ENCODE measurements at places on chromosomes 12 and 14.

DNA sequence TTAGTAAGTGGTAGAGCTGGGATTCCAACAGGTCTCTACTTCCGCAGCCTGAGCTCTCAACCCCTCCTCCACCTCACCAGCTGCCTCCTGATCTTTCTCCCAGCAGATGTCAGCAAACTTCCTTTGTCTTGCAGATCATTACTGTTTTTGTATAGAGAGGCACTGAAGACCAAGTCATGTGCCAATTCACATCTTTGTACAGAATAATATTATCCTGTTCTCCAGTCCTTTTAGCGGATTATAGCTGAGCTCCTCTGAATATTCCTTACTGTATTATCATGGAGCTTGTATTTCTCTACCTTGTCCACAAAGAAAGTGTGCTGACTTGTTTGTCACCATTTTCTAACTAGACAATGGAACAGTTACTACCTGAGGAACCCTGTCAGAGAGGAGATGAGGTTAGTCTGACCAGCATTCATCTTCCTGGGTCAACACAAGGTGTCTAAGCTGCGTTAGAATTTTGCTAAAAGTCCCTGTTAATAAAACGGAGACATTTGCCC is 142.3 kb upstream of the ARHGAP5 start:
- DNase-seq, result no peak

- DNase-seq, result no peak
These were observed 114.8 kb upstream of the LHX5 start for GRCh38 chr12:113586461-113586860.

DNA sequence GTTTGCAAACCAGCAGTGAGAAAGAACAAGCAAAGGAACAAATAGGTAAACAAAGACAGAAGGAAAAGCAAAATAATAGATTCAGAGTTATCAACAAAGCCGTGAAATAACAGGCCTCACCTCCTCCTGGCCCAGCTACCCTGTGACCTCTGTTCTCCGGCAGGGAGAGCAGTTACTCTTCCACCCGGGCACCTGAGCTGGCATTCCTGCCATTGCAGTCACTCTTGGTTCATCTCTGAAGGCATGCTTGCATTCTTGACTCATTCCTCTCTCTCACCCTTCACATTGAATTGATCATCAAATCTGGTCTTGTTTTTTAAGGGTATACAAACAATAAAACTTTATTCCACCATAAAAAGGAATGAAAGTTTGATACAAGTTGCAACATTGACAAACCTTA is 95.1 kb downstream of the TTC8 start:
- DNase-seq, result no peak

- no peak for DNase-seq
These were observed 4.2 kb downstream of the CCDC60 start for GRCh38 chr12:119338593-119339363.

GRCh38 chr12:6373022-6373787 is 2.2 kb downstream of the SCNN1A start:
- no peak for DNase-seq

- DNase-seq, result no peak
These were observed 412.6 kb downstream of the MDGA2 start for GRCh38 chr14:47262801-47263200.

GRCh38 chr14:103522649-103523574 is at the start of gene CKB:
CKB (minus strand) TSS chr14:103522830; CDS start chr14:103522493, 337 bp downstream.
- no peak for DNase-seq

DNA sequence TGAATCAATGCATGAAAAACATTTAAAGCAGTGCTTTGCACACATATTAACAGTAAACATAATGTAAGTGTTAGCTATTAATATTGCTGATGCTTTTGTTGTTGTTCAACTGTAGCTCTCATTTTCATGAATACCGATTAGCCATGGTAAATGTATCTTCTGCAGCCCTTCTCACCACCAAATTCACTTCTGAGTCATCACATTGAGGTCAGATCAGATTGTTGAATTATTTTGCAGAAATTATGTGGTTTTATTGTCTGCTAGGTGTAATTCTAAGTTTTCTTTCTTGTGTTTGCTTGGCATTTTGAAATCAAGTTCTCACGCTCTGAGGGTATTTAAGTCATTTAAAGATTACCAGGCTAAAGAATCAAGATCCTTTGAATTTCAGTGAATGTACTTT is 74.6 kb downstream of the AKAP6 start:
- DNase-seq, result no peak

DNA sequence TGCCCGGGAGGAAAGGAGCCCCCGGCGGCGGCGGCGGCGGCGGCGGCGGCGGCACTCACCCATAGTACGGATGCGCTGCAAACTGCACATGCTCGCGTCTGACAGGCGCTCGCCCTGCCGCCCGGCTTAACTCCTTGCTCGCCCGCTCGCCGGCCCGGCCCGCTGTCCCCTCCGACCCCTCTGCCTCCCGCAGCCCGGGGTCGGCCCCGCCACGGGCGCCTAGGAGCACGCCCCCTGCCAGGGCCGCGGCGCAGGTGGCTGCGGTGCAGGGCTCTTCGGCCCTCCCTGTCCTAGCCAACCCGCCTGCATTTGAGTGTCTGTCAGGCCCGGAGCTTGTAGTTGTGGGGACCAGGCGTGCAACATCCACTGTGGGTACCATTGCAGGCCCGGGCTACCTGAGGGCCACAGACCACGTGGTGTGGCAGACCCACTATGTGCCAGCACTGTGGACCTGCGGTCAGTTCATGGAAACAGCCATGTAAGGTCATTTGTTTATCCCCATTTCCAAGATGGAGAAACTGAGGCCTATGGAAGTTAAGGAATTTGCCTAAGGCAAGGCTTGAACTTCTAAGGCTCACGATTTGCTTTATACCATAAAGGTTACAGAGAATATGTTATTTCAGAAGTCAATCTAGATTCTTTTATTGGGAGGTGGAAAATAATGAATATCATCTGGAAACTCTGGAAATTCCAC is 17.6 kb upstream of the PLEKHH1 start:
- no peak for DNase-seq

DNA sequence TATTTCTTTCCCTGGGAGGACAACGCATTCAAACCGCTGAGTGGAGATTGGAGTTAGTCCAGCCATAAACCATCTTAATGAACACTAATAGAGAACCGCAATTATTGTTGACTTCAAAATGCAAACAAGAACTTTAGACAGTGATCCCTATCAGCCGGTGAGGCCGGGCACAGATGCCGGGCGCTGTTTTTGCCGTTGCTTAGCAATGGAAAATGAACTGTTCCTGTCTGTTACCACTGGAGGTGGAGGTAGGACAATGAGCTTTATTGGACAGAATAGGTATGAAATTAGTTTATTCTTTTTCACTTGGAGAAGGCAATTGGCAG is 216.8 kb downstream of the TTC8 start:
- DNase-seq, result no peak

- DNase-seq, result no peak
These were observed 2.3 kb downstream of the ACRBP start for GRCh38 chr12:6644903-6645302.

DNA sequence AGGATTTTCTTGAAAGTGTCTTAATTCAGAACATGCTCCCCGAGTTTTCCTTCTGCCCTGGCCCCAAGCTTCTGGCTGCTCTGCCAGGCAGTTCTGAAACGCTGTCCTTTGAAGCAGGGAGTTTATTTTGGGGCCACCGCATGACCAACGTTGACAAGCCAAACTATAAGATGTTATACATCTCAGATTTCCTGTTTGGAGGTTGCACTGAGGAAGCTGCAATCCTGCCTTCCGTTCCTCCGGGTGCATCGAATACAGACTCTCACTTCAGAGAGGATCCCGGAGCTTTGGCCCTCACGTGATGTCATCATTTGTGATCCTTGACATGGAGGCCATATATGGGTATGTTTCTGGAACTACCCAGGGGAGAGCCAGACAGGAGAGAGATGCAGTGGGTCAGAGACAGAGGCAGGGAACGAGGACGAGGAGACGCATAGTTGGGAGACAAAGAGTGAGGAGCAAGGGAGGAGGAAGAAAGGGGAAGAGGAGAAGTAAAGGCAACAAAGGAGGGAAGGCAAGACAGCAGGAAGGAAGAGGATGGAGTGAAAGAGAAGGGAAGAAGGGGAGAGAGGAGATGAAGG is at the start of gene ASB2:
Gene ASB2, minus strand, starts transcription at position 94 of the 581 bp plus-strand sequence. CDS start 12,031 bp downstream, outside the sequence.
- DNase-seq, result peak; percentile 14

GRCh38 chr14:106530423-106531107 is 1004.2 kb downstream of the TMEM121 start:
- no peak for DNase-seq

- DNase-seq, result no peak
These were observed 78.5 kb upstream of the EIF5 start for GRCh38 chr14:103255555-103255954.

DNA sequence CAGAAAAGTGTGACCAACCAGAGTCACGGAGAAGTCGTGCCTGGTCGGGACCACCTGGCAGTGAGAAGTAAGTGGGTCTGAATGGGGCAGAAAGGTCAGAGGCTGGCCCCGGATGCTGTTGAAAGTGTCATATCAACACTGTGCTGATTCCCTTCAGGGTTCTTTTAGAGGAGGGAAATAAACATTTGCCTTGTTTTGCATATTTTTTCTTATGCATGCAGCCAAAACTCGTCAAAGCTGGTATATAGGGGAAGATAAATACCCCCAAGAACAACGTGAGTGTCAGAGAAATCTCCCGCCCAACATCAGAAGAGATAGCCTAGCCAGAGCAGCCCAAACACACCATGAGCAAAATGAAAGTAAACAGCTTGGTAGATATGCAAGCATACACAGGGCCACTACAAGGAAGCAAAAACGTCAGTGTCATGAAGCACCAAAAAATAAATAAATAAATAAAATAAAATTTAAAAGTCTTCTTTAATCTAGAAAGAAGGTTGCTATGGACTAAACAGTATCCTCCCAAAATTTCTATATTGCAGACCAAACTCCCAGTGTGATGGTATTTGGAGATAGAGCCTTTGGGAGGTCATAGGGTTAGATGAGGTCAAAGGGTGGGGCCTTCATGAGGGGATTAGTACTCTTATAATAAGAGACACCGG is 22.1 kb downstream of the EIF5 start:
- DNase-seq, result no peak

GRCh38 chr12:19110221-19110940 is 19.2 kb upstream of the PLEKHA5 start:
- DNase-seq, result no peak

GRCh38 chr14:50947446-50947845 is 3.2 kb upstream of the PYGL start:
- no peak for DNase-seq

- no peak for DNase-seq
These were observed 58.7 kb upstream of the OR10AD1 start for GRCh38 chr12:48261773-48262172.

DNA sequence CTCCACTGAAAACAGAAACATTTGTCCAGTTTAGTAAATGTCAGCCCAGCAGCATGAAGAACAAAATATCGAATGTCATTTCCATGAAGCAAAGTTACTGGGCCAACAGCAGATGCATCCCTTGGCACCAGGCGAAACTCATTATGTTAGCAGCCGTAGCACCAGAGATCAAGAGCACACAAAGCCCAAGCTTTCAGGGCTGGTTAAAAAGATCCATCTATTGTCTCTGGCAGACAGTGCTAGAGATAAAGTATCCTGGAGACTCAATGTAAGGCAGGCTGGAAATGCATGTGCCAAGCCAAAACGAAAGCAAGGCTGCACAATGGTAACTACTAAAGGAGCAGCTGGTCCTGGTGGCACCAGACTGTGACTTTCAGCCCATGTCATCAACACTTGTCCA is 120.3 kb upstream of the PLEKHG7 start:
- DNase-seq, result no peak

DNA sequence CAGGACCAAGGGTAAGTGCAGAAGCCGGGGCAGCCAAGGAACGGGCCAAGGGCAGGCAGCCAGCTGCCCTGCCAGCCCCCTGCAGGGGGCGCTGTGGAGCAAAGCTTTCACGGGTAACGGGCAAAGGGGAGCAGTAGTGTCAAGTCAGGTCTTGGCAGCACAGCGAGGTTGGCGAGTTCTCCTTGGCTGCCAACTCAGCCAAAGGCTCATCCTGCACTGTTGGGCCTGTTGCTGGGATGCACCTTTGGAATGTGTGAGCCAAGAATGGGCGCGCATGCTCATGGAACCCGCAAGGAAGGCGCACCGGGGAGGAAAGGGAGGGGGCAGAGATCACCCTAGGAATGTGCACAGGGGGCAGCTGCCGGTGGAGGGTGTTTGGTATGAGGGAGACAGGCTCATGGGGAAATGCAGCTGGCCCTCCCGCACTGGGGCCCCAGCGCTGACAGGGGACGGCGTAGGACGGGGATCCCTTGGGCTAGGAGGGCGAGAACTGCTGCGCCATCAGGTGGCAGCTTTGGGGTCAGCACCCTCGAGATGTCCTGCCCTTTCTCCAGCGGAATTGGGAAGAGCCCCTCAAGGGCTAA is 138.0 kb downstream of the ASCL4 start:
- DNase-seq, result peak; percentile 29

DNA sequence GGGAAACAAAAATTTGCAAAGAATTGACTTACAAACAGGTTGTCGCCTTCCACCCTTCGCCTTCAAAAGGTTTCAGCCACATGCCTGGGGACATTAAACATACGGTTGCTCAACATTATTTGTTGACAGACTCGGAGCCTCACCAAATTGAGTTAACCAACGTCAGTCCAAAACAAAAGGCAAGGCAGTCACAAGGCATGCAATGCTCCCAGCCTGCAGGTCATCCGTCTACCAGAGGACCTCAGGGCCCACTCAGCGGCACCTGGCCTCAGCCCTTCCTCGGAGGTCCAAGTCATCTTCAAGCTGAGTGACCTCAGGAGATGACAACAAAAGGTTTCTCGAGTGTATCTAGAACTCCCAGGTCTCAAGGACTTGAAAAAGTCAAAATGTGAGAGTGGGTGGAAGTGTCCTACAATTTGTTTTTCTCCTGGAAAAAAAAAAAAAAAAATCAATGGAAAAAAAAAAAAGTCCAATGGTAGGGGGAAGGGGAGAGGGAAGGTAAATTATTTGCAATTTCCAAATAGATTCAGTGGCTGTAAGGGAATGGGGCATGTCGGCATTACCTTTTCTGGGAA is 64.3 kb downstream of the KDM2B start:
- DNase-seq, result no peak

GRCh38 chr12:2645460-2645859 is 149.3 kb upstream of the FKBP4 start:
- DNase-seq, result peak; percentile 51

- no peak for DNase-seq
These were observed 2.8 kb downstream of the PIANP start for GRCh38 chr12:6697584-6698351.

Measured in GDM1 (cell line).